ENCODE measurements at places on chromosomes 11 and 22.
A peak's percentile ranks its signal among the peaks of the same experiment; 100 is the strongest.

- DNase-seq = no peak
Measured at GRCh38 chr11:119912229-119912628, 183.2 kb upstream of the NECTIN1 start.

DNA sequence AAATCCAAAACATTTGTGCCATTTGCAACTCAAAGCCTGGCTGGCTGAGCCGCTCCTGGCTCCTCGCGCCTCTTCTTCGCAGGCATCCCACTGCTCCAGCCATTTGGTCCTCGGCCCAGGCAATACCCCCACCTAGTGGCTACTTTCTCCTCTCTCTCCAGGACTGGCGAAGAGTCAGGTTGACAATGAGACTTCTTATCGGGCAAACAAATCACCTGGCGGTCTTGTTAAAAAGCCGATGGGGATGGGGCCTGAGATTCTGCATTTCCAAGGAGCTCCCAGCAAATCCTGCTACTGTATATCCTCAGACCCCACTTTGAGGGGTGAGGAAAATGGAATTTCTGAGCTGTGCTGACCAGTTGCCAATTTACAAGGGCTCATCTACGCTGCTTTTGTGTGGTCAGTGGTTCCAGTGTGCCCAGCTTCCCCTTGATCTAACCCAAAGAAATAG, 89.0 kb downstream of the ISX start:
- DNase-seq = peak; percentile 67

- DNase-seq = no peak
Measured at GRCh38 chr11:102464859-102465500, 12.4 kb upstream of the TMEM123 start.

DNA sequence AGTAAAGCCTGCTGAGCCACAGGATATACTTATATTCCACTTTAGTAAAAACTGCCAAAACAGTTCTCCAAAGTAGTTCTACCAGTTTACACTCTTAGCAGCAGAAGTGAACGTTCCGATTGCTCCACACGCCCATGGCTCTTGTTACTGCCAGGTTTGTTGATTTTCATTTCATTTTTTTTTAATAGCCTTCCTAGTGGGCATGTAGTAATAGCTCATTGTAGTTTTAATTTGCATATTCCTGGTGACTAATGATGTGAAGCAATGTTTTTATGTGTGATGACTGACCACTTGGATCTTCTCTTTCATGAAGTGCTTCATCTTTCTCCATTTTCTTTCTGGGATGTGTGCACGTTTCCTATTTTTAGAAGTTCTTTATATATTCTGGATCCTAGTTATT, 4.8 kb upstream of the C11orf97 start:
- DNase-seq = no peak

- DNase-seq = no peak
Measured at GRCh38 chr11:13207665-13208594, 69.7 kb upstream of the BMAL1 start.

DNA sequence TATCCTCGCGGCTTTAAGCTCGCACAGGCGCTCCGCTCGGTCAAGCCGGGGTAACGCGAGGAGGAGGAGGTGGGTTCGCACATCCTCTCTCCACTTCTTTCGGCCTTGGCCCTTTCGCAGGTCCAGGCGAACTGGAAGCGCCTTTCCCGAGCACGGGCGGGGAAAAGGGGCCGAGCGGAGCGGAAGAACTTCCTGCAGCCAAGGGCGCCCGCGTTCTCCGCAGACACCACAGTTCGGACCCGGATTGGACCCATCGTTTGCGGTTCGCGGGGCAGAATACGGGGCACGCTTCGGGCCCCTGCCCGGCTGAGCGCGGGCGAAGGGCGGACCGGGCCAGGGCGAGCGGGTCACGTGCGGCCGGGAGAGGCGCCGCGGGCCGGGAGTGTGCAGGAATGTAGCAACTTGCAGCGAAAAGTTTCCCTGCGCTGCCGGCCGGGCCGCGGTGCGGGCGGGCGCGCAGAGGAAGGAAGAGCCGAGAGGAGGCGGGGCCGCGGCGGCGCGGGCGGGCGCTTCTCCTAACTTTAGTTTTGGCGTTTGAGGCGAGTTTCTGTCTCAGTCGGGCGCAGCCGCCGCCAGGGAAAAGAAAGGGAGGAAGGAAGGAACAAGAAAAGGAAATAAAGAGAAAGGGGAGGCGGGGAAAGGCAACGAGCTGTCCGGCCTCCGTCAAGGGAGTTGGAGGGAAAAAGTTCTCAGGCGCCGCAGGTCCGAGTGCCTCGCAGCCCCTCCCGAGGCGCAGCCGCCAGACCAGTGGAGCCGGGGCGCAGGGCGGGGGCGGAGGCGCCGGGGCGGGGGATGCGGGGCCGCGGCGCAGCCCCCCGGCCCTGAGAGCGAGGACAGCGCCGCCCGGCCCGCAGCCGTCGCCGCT, at the start of gene YAP1:
Gene YAP1 (plus strand): TSS at position 552 of the 865 bp plus-strand sequence. CDS start 402 bp downstream, outside the sequence.
- peak; percentile 94 for DNase-seq

DNA sequence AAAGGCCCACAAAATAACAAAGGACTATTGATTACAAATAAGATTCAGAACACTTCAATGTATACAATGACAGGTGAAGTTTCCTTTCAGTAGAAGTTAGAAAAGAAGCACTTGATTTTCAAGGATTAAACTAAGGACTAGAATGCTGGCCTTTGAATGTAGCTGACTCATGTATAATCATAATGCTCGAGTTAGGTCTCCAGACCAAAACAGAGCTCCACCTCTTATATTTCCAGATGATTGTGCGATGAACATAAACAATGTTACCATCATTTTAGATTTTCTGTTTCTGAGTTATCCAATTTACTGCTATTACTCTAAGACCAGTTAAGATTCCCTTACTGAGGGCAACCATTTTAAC, 40.4 kb upstream of the RAPSN start:
- no peak for DNase-seq

- no peak for DNase-seq
Measured at GRCh38 chr11:116136987-116137674, 632.9 kb upstream of the CADM1 start.

GRCh38 chr11:11563200-11563975, 58.4 kb downstream of the GALNT18 start:
- no peak for DNase-seq

DNA sequence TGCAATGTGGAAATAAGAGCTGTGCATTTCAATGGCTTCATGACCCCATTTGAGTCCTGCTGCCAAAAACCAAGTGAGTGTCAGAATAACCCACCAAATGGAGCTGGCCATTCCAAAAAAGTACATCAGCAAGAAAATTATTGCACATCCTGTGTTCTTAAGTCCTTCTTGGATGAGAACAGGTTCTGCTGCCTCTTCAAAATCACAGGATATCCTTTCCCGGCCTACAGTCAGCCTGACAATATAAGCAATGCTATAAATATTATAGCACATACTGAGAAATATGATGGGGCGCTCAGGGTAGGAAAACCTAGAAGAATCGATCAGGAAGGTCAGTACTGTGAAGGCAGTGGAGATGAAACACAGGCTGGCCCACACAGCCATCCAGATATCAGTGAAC, 3.5 kb downstream of the FZD4 start:
- no peak for DNase-seq

DNA sequence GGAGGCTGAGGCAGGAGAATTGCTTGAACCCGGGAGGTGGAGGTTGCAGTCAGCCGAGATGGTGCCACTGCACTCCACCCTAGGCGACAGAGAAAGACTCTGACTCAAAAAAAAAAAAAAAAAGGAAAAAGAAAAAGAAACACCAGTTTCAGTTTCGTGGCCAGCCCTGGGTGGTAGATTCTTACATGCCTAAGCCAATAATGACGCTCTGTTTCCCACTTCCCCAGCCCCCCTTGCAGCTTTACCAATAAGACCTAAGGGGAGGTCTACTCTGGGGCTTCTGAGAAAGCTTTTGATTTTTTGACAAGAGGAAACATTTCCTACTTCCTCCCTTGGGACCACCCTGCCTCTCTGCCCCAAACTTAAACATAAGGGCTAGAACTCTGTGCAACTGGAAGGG, 30.0 kb upstream of the PTPRJ start:
- no peak for DNase-seq

DNA sequence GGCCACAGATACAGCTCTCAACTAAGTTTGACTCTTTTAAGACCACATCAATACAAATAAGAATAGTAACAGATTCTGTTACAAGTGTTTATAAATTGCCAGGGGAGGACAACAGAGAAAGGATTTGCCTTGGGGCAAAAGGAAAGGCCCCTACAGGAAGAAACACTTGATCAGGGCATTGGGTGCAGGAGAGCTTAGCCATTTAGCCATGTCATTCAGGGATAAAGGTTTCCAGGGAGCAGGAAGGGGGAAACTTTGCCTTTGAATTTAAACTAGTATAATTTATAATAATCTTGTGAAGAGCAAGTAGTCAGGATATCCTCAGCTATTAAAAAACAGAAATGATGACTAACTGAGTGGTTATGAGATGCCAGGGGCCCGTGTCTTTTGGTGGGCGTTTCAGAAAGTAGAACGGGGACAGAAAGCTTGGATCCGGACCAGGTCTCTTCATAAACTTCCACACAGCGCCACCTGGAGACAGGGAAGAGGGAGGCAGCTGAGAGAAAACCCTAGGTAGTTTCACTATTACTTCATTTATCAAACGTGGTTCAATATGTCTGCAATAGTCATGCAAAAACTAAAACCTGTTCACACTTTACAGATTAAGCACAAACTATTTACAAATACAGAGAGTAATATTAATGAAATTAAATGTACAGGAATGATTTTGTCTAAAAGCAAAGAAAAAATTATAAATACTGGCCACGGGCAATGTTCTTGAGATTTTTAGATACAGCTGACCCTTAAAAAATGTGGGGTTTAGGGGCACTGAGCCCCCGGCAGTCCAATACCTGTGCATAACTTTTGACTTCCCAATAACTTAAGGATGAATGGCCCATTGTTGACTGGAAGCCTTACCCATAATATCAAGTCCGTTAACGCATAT, 11.0 kb upstream of the SLC5A4 start:
- peak; percentile 79 for DNase-seq

GRCh38 chr11:59689015-59689414, 20.2 kb upstream of the PATL1 start:
- no peak for DNase-seq

GRCh38 chr11:29159552-29160465, 857.0 kb downstream of the KCNA4 start:
- no peak for DNase-seq

DNA sequence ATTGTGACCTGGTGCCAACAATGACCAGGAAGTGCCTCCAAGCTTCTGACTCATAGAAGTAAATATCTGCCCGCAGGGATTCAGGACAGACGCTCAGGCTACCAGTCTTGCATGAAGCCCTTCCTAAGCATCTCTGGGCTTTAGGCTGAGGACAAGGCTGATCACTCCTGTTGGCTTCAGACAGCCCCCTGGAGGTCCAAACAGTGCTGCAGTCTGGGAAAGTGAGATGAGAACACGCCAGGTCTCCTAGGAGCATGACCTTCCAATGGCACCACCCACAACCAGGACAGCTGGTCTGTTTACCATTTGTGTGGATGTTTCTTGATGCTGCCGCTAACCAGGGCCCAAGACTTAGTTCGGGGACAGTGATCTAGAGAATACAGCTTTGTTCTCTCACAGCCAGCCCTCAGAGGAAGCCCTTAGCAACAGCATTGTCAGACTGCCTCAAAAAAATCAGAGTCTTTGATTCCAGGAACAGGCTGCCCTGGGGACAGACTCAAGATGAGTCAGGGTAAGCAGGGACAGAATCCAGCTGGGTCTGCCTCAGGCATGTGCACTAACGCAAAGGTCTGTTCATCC, 111.2 kb downstream of the ZNF280B start:
- DNase-seq = peak; percentile 80

DNA sequence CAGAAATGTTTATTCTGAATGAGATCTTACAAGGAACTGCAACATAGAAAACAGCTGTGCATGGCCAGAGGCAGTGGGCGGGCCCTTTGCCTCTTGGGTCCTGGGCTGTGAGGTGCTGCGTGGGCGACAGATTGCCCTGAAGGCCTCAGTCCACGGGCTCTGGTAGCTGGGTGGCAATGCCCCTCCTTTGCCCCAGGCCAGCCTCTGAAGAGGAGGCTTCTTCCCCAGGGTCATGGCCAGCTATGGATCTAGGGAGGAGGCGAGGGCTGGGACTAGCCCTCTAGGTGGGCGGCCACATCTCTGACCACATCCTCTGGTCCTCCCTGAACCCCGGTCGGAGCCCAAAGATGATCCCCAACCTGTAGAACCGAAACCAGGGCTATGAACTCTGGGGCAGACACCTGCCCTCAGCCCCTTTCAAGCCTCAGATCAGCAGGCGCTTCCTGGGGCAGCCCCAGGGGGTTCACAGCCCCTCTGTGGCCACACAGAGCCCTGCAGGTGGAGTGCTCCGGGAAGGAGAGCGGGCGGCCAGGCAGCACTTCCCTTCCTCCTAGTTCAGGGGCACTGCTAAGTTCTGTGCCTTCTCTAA, 6.6 kb upstream of the CDC42BPG start:
- no peak for DNase-seq

DNA sequence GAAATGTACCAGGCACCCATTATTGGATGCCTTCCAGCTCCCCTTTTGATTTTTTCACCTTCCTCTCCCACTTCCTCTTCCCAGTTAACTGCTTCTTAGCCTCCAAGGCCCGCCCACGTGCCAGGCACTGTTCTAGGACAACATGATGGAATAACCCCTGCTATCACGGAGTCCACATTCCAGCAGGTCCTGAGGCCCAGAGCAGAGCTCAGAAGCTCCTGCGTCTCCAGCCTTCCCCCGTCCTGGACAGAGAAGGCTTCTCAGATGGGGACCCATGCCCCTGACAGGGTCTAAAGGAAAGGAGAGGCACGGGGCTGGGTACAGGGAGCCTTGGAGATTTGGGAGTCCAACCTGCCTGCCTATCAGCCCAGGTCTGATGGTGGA, 29.1 kb downstream of the TRIM29 start:
- no peak for DNase-seq

DNA sequence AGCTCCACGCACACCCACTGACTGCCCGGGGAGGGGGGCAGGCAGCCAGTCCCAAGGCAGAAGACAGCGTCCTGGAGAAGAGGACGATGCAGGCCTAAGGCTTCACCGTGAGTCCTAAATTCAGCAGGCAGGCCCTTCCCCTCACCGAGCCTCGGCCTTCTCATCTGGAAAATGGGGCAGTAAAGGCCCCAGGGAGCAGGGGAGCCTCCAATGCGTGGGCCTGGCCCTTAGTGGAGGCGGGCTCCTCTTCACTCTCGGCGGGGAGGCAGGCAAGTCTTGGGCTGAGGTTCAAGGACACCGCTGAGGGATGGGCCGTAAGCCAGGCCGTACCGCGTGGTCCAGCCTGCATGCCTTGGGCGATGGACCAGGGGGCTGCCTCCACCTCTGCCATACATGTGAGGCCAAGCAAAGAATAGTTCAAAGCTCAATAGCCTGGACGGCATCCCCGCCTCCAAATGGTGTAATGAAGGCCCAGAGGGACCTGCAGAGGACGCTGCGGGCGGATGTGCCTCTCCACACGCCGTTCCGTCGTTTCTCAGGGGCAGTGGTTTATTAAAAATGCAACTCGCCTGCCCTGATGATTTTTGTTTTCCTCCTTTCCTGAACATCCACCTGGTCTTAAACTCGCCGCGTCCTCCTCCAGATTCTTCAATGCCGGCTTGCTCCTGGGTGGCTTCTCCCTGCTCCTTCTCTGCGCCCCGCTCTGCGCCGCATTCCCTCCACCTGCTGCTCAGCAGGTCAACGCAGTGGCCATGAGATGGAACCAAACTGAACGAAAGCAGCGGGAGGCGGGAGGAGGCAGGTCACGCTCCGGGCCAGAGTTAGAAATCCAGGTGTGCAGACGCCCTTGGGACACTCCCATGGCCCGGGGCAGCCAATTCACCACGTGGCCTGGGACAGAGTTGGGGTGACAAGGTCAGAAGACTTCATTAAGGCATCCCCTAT, 627.8 kb downstream of the TBC1D22A start:
- peak; percentile 40 for DNase-seq
